ENCODE measurements at places on chromosomes 1 and 21.
A peak's percentile ranks its signal among the peaks of the same experiment; 100 is the strongest.

GRCh38 chr21:15355066-15355465, 290.3 kb upstream of the NRIP1 start:
- DNase-seq, result no peak

DNA sequence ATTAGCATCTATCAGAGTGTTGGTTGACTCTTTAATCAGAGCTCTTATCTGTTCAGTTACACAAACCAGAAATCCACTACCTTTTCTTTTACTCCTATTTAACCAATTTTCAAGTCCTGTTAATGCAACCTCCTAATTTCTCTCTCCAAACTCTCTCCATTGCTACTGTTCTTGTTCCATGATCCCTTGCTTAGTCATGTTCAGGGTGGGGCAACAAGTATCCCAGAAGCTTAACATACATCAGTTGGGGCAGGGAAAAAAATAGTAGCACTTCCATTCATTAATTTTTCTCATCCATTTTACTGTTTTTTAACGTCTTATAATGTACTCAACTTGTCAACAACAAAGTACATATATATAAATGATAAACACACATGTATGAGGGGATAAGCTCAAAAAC, 111.2 kb upstream of the LBR start:
- DNase-seq, result no peak

- peak; percentile 37 for DNase-seq
Observed at GRCh38 chr1:119136401-119136800, 4.1 kb downstream of the WARS2 start.

GRCh38 chr1:237888143-237888542, 2.6 kb downstream of the ZP4 start:
- DNase-seq, result no peak

GRCh38 chr1:44112486-44112885, 6.1 kb upstream of the KLF17 start:
- no peak for DNase-seq

GRCh38 chr1:4931486-4931885, 277.1 kb downstream of the AJAP1 start:
- no peak for DNase-seq

DNA sequence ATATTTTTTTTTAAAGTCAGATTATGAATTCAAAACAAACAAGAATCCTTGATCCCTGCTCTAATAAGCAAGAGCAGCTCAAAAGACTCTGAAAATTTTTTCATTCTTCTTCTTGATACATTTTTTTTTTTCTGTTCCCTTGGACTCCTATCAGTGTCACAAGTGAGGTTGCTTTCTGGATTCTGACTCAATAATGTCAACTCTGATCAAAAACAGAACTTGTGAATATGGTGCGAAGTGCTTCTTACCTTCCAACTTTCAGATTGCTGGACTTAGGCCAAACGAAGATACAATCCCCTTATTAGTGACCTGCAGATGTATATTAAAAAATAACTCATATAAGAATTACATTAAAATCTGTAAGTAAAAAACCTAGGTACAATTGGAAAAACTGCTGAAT, 136.1 kb downstream of the GPATCH2 start:
- no peak for DNase-seq

DNA sequence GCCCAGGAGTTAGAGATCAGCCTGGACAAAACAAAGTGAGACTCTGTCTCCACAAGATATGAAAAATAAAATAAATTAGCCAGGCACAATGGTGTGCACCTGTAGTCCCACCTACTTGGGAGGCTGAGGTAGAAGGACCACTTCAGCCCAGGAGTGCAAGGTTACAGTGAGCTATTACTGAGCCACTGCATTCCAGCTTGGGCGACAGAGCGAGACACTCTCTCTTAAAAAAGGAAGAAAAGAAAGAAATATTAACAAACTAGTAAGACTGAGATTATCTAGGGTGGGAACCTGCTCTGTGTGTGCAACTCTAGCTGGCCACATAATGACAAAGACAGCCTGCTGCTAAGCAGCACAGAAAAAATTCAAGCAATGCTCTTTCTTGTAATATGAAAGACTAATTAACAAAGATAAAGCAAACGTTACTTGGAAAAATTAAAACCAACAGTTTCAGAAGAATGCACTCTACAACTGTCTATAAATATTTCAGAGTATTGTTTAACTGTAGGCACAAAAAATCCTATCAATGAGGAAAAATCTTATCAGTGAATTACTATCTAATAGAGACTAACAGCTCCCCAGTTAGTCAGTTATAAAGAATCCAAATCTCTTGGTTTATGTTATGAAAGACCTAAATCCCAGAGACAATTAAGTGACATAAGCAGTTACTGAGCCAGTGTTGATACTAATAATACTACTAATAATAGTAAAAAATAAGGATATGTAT, 74.5 kb downstream of the ENAH start:
- no peak for DNase-seq

DNA sequence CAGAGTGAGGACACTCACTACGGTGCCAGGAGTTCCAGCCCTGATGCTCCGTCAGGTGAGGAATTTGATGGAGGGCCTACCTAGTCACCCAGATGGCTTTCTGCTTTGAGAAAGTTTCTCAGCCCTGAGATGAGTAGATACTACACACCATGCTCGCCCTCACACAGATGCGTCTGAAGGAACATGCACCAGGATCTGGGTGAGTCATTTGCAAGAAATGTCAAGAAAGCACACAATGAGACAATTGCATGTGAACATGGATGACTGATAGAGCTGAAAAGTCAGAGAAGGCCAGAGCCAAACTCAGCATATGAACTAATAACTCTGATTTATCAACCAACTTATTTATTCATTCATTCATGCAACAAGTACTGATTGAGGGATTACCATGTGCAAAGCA, 483.9 kb downstream of the OMA1 start:
- DNase-seq, result no peak

DNA sequence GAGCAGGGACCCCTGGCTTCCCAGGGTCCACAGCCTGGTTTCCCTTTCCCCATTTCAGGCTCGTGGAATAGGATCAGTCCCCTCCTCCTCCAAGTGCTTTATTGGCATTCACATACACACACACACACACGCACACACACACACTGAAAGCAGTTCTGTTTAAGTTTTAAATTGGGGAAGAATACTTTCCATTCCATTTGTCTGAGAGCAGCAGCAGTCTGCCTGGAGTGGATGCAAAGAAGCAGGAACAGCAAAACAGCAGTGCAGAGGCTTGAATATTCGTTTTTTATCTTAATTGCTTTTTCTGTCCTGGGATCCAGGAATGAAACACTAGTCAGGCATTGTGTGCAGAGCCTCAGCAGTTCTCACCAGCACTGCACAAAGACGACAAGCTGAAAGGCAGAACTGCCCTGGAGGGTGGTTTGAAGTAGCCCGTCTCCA, 7.1 kb downstream of the CYB561D1 start:
- DNase-seq, result peak; percentile 69

DNA sequence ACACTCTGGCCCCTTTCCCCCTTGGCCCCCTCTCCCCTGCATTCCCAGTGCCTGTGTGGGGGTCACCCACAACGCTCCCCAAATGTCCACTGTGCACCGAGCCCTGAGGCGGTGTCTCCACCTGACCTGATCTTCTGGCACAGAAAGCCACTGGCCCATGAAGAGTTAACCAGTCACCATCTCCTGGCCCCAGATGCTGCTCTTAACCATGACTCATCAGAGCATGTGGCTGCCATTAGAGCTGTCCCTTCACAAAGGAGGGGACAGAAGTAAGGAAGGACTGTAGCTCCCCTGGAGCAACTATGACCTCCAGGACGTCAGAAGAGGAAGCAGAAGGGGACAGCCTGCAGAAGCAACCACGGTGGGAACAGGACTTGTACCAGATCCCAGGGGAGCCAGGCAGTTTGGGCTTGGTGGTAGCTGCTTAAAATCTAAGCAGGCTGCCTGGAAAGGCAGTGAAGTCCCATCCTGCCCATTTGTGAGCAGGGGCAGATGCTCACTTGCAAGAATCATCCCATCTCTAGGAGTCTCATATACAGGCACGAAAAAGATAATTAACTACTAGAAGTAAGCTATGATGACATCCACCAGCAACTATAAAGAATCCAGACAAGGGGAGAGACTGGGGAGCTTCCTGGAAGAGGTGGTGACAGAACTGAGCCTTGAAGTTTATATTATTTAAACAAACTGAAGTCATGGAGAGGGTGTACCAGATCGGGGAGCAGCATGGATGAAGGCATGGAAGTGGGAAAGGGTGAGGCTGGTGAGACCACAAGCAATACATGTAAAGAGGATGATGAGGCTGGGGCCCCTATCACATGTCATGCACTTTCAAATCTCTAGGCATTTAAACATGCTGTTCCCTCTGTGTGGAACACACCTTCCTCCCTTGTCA, 1.1 kb upstream of the TTC39A start:
- DNase-seq, result peak; percentile 37

All from fibroblast of gingiva (primary cell).